Activated naive CD8-positive, alpha-beta T cell treated with anti-CD3 and anti-CD28 coated beads for 36 hours (primary cell): ENCODE measurements at places on chromosomes 4 and X. TPM values are rescaled to one million over a fixed set of nuclear protein-coding genes. Genes with fewer than 3 reads are reported as not detected.
A peak's percentile ranks its signal among the peaks of the same experiment; 100 is the strongest.

- DNase-seq: no peak
Measured at GRCh38 chr4:13464543-13464942, 19.6 kb downstream of the RAB28 start.

The FHDC1 gene
- total RNA-seq: 0.08 TPM

DNA sequence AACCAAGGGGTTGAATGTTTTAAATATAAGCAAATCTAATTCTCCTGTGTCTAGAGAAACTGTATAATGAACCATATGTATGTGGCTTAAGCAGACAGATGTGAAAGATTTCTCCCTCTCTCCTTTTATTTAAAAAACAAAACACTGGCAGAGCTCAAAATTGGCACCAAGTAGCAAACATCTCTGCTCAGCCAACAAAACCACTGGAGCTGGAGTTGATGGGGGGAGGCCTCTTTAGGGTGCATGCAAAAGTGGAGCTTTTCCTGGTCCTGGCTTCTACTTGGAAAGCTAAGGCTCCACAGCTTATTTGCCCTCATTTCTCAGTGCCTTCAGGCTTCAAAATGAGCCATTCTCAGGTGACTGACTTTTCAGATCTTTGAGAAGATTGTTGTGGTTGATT, 95.6 kb downstream of the REPS2 start:
- DNase-seq: no peak

The MMRN1 gene
- 0.10 TPM for total RNA-seq

- no peak for DNase-seq
Measured at GRCh38 chrX:108696690-108697089, 39.7 kb downstream of the IRS4 start.

DNA sequence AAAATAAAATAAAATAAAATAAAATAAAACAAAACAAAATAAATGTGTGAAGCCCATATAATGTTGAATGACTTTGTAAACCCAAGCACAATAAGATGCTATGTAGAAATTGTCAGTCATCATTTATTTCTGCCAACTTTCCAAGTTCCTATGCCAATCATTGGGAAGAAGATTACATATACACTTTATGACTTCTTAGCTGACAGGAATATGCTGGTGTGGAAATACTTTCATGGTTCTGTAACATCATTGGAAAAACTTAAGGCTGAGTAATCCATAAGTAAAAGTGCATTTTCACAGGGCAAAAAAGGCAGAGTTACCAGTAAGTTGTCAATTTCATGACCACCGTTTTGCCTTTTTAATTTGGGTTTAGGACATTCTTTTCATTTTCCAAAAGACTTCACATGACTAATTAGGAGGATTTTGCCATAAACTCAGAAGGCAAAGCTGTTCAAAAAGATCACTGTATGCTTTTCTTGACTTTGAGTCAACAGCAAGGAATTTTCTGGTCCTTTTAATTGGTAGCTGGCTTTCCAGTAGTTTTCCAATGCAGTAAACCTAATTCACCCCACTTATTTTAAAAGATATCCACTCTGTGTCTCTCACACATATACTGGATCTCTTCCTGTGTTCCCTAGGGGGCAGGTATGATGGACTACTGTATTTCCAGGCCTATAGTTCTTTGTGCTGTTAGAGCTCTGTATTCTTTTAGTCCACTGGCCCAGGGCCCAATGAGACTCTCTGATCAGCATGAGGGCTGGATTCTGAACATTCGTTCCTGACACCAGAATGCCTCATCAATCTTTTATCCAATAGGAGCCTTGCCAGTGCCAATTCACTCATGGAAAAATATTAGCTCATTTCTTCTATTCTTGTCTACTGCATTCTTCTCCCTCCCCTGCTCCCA, 26.2 kb upstream of the SCRG1 start:
- DNase-seq: no peak

- no peak for DNase-seq
Measured at GRCh38 chr4:154593868-154594267, 3.3 kb upstream of the FGA start.

- DNase-seq: peak; percentile 21
Measured at GRCh38 chrX:42714981-42715700, 62.8 kb downstream of the PPP1R2C start.

The TBX22 gene
- total RNA-seq: not detected

- no peak for DNase-seq
Measured at GRCh38 chr4:103152381-103152780, 45.8 kb downstream of the CENPE start.

The ARHGAP6 gene
- total RNA-seq: not detected

The LAP3 gene
- total RNA-seq: 146 TPM

DNA sequence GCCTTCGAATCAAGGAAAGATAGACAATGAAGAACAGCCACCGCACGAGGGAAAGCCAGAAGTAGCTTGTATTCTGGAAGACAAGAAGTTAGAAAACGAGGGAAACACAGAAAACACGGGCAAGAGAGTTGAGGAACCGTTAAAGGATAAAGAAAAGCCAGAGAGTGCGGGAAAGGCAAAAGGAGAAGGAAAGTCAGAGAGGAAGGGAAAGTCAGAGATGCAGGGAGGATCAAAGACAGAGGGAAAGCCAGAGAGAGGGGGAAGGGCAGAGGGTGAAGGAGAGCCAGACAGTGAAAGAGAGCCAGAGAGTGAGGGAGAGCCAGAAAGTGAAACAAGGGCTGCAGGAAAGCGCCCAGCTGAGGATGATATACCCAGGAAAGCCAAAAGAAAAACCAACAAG, 1.4 kb downstream of the TCEAL2 start:
- DNase-seq: no peak

DNA sequence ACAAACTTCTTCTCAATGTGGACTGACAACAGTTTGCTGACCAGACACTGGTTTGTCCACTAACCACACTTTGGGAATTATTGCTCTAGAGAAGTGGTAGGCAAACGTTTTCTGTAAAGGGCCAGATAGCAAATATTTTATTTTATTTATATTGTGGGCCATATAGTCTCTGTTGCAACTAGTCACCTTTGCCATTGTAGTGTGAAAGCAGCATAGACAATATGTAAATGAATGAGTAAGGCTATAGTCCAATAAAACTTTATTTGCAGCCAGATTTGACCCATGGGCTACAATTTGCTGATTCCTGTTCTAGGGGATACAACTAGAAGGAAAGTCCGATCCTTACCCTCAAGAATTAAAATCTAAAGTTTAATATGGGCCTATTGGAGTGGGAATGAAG, 14.5 kb downstream of the TSPAN7 start:
- DNase-seq: no peak

The ADH1A gene
- not detected for total RNA-seq

- no peak for DNase-seq
Measured at GRCh38 chrX:19765628-19766027, 121.8 kb downstream of the SH3KBP1 start.

The OCRL gene
- total RNA-seq: 3.9 TPM

DNA sequence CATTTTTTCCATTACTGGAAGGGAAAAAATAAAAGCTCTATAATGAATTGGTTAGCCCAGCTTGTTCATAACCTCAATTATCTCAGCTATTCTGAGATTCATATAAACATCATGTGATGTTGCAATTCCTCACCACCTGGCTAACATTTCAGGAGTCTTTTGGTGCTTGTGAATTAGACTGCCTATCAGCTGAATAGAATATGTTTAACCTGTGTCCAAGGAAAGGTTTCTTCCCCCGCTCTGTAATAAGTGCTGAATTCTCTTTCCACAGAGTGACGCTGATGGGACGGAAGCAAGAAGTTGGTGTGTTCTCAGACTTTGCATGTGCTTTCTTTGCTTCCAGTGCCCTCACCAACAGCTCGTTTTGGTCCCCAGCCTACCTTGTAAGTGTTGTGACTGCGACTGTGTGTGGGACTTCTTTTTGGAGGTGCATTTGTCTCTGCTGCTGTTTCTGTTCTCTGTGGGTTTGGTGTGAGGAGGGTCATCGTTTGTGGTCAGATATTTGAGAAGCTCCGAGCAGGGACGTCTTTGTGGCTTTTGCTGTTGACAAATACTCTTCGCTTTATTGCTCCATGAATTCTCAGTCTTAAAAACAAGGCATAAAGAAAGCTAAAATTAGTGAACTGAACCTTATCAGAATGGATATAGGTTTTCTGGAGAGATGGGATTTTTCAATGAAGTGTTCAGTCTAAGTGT, 61.7 kb downstream of the PPARGC1A start:
- DNase-seq: no peak

DNA sequence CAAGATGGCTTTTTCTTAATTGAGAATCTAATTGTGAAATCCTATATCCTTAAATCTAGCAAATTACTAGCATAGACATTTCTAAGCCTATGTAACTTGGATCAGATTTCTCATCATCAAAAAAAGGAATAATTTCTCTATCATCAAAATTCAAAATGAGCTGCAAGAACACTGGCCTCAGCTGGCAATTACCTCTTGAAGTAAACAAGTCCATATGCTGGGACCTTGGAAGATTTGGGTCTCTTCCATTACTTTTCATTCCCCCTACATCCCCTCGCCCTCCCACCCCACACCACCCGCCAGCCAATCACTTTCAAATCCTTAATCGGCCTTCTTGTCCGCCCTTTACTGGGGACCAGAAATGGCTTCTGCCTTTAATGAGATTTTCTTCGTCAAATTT, 23.3 kb upstream of the MBTPS2 start:
- no peak for DNase-seq

DNA sequence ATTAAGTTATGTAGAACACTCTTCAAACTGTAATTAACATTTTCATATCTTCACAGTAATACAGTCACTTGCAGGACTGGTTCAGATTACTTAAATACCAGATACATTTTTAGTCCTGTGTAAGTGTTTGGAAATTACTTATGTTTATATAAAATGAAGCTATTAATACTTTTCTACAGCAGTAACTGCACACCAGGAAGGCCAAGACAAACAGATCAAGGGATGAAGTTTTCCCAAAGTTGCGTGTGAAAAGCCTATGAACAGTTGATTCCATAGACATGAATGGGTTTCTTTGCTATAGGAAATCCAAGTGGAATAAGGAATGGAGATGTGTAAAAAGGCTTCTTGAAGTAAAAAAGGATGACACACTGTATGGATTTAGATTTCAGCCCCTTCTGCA, 28.9 kb upstream of the DRP2 start:
- no peak for DNase-seq

- no peak for DNase-seq
Measured at GRCh38 chr4:42320822-42321388, 76.4 kb upstream of the SHISA3 start.

DNA sequence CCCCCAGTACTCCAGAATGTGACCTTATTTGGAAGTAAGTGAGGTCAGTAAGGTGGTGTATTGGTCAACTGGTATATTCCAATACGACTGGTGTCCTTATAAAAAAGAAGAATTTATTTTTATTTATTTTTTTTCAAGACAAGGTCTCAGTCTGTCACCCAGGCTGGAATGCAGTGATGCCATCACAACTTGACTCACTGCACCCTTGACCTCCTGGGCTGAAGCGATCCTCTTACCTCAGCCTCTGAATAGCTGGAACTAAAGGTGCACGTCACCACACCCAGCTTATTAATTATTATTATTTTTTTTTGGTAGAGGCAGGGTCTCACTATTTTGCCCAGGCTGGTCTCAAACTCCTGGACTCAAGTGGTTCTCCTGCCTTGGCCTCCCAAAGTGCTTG, 115.1 kb upstream of the PITX2 start:
- DNase-seq: no peak

DNA sequence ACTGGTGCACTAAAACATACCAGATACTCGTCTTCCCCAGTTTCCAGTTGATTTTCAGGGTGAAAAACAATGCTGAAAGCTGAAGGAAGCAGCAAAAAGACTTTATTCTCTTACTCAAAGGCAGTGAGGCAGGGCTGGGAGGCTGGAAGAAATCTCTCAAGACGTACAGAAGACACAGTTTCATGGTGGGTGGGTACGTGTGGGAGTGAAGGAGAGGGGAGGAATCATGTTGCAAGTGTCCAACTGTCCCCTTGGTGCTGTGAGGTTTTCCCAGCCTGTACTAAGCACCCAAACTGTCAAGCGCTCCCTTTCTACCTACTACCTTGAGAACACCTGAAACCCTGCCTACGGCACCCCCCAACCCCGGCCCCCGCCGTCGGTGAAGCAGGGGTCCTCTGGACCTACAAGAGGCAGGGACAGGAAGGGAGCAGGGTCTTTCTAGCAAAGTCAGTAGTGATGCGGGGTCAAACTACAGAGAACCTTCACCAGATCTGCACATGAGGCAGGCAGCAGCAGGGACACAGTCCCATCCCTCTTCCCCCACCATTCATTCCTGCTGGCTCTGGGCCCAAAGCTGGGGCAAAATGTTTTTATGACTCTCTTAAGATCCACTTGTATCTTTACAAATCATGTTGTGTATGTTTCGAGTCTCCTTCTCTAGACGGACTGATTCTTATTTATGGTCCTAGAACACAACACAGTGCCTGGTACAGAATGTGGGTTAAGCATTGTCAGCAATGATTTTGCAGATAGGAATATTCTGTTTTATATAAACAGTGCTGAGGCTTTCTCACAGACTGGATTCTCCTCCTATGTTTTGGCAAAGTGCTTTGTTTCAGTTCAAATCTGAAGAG, 2.4 kb upstream of the SETD7 start:
- no peak for DNase-seq

DNA sequence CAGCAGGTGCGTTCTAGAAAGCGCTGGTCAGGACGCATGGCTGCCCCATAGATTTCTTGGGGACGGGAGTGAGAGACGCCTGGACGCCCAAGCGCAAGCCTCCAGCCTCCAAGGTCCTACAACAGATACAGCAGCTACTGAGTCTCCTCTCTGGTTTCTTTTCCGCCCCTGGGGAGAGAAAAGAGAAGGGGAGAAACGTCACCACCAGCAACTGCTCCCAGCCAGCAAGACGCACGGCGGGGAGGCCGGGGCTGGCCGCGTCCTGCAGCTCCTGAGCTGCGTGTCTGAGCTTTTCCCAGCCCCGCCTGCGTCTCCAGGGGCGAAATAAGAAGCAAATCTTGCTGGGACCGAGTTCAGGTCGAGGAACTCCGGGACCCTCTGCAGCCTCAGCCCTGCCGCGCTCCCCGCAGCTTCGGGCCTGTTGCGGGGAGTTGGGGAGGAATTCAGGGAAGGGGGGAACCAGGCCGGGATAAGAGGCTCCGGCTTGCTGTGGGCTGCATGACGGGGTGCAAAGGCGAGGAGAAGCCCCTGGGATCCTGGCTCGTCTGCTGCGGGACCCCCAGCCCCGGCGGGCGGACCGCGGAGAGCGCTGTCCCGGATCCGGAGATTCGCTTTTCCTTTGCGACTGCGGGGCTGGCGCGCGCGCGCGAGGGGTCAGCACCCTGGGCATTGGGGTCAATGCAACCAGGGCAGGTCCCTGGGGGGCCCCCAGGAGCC, 6.8 kb upstream of the SHOX start:
- DNase-seq: no peak

- DNase-seq: no peak
Measured at GRCh38 chr4:83046693-83047473, 11.9 kb downstream of the COPS4 start.

The EVC2 gene
- 0.04 TPM for total RNA-seq
